ENCODE measurements at places on chromosomes 1 and 21.

GRCh38 chr1:37506740-37507139 is 7.8 kb downstream of the MEAF6 start:
- no peak for DNase-seq

- DNase-seq = no peak
These were observed 18.7 kb upstream of the RAP1A start for GRCh38 chr1:111600886-111601386.

- DNase-seq = no peak
These were observed 142.3 kb downstream of the PLXNA2 start for GRCh38 chr1:208101661-208102431.

- peak; percentile 49 for DNase-seq
These were observed 2.7 kb upstream of the FMO1 start for GRCh38 chr1:171245458-171246064.

DNA sequence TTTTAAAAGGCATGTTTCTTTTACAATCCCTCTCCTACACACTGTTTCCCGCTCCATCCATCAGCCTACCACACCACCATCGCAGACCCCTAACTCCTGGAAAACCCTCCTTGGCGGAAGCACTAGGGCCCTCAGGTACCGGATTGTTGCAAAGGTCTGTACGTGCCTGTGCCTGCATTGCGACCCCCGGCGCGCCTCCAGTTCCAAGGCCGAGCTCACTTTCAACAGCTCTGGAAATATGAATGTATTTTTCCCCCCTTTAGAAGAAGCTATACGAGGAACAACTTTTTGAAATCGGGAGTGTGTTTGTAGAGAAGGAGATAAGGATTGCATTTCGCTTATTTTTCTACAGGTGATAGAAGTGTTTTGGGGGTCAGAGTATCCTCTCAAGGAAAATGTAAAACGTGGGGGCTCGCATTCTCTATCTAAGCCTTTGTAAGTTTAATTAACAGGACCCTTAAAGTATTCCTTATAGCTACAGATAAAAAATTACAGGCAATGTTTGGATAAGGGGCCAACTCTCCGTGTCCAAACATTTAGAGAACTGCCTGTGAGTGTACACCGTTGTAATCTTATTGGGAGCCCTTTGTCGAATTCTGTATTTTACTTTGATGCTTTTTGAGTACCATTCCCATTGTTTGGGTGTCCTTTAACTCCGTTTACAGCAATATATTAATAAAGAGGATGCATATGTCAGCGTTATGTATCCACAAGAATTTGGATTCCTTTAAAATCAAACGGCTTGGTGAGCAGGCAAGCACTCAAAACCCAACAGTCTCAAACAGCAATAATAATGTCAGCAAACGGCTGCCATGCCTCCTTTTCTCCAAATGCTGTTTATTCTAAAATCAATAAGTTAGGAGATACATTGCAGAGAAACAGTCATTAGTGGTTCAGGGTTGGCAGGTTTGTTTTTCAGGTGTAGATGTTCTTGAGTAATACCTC is 5.9 kb downstream of the PRRX1 start:
- no peak for DNase-seq

- no peak for DNase-seq
These were observed 722.3 kb downstream of the PLA2G4A start for GRCh38 chr1:187551061-187551460.

DNA sequence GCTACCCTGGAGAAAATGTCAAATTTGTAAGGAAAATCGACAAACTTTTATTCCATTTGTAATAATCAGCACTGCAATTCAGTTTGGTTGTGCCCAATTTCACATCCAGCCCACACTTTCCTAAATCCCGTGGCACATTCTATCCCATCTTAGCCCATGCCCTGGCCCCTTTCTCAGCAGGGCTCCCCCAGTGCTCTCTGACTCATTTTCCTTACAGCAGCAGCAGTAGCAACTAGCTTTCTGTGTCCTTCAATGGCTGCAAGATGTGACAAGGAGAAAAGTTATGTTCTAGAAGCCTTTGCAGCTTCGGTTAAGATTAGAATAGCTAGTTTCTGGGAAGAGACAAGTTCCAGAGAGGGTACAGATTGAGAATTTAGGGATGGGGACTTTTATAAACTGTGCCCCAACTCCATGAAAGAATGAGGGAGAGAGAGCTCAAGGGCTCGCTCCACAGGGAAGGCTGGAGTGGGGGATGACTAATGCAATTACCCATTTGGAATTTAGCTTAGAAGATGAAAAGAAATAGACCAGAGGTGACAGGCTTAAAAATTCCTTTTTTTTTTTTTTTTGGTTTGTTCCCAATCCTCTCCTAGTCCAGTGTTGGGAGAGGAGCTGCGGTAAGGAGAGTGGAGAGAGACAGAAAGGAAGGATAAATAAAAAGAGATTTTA is 47.0 kb upstream of the POU2F1 start:
- no peak for DNase-seq

Data from suppressor macrophage treated with lipopolysaccharide for 4 hours (primary cell).